ENCODE measurements at places on chromosomes 3 and 15.

DNA sequence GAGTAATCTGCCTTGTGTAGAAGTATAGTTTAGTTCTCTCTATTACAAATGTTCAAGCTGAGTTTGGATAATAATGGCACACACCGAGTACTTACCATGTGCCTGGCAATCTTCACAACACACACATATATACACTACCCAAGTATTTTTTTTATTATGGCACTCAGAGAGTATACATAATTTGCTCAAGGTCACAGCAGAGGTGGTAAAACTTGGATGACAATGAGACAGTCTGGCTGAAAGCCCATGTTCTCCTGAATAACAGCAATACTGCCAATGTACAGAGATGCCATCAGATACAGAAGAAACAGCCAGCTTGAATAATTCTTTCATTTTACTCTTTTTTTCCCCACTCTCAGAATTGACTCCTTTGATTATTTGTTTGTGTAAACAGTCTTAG is 460.0 kb downstream of the CNTN6 start:
- DNase-seq = no peak

DNA sequence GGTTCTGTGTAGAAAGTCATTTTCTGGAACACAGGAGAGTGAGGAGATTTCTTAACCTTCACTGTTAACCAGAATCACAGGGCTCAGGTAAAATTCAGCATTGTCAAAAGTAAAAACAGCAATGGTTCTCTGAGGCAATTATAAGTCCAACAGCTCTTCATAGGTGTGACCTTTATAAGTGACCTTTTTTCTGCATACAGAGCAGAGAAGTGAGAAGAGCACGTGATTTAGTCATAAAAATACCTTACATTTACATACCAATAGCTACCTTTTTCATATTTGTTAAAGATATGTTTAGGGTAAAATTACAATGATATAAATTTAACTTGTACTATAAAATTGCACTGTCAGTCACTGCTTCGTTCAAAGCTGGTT is 36.2 kb upstream of the ZKSCAN7 start:
- DNase-seq = no peak

GRCh38 chr3:161403251-161403650 is 31.9 kb upstream of the SPTSSB start:
- DNase-seq = peak; percentile 24

GRCh38 chr15:75702436-75702835 is 10.2 kb downstream of the CSPG4 start:
- no peak for DNase-seq

GRCh38 chr15:27619204-27619603 is 479.9 kb downstream of the OCA2 start:
- no peak for DNase-seq

- DNase-seq = no peak
Observed at GRCh38 chr15:71202712-71203111, 87.4 kb downstream of the THSD4 start.

- no peak for DNase-seq
Observed at GRCh38 chr3:28172748-28173147, 68.7 kb upstream of the CMC1 start.

DNA sequence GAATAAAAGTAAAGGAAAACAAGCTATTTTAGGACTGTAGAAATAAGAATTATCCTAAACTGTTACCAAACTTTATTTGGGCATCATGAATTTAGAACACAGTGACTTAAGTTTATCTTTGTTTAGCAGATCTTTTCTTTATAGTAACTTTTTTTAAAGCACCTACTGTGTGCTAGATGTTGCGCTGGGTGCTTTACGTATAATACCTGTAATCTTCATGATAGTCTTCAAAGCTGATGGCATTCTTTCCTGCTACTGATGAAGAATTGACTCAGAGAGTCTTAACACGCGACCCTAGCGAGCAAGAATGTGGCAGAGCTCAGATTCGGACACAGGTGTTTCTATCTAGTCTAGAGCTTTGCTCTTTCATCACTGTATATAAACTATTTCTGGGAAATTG is 53.9 kb downstream of the CHD2 start:
- no peak for DNase-seq

DNA sequence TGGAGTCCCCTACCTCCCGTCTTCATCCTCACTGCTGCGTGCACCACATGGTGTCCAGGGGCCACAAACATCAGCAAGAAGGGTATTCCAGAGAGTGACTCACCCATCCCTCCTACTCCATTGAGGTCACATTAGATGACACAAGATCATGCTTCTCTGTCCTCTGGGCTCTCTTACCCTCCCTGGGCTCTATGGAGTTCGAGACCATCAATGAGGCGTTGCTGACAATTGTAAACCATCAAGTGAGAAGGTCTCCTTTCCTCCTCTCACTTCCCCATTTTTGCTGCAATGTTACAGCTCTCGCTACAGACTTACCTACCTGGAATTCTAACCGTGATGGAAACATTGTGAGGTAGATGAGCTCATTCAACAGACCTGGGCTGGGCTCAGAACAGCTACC is 51.7 kb downstream of the HMCES start:
- no peak for DNase-seq

DNA sequence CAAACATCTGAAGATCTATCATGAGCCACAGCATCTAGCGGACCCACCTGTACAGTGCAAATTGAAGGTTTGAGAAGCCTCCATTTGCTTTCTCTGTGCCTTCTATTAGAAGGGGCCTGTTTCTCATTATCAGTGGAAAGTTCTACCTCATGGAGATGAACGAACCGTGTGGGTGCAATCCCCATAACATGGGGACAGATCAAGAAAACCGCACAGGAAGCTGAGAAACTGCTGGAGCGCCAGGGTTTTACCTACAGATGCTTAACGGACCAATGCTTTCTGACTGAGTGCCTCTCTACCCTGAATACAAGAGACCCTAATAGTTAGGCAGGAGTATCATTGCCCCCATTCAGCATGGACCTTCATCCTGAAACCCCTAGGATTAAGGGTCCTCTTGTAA is 53.5 kb downstream of the CYP19A1 start:
- DNase-seq = no peak

GRCh38 chr15:100836501-100836900 is 43.1 kb upstream of the ALDH1A3 start:
- DNase-seq = no peak

GRCh38 chr3:41073190-41073589 is 126.1 kb upstream of the CTNNB1 start:
- no peak for DNase-seq

GRCh38 chr3:66989860-66990696 is 8.0 kb upstream of the KBTBD8 start:
- no peak for DNase-seq

DNA sequence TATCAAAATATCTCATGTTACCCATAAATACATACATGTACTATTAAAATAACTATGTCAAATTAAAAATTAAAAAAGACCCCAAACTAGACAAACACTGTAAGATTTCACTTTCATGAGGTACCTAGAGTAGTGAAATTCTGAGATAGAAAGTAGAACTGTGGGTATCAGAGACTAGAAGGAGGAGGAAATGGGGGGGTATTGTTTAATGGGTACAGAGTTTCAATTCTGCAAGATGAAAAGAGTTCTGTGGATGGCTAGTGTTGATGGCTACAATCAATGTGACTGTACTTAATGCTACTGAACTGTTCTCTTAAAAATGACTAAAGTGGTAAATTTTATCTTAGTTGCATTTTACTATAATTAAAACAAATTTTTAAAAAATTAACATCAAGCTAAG is 36.6 kb downstream of the RFX7 start:
- DNase-seq = no peak

DNA sequence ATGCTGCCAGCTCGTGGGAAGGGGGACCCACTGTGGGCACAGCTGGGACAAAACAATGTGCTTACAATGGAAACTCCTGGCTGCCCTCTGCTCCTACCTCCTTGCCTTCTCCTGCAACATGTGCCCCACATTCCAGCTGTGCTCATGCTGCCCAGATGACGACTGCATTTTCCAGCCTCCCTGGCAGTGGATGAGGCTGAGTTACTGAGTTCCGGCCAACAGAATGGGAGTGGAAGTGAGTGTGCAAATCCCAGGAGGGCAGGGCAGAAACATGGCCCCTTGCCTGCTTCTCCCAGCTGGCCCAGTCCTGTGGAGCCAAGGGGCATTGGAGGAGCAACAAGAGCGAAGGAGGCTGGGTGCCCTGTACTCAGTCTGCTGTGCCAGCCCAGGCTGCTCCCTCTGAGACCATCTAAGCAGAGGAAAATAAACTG is 17.1 kb downstream of the KLF15 start:
- DNase-seq = peak; percentile 5

DNA sequence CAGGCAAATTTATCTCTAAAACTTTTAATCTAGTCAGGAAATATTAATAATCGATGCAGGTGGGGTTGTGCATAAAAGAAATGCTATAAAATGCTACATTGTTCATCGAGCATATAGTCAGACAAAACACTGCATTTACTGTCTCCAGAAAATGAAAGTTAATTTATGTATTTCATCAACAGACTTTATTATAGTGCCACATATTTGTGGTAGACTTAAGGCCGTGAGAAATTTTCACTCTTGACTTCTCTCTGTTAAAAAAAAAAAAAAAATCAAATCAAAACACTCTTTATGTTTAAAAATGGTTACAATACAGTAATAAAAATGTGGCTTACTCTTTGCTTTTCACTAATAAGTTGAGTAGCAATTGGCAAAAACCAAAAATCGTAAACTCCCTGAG is 67.4 kb downstream of the RBMS3 start:
- no peak for DNase-seq

- no peak for DNase-seq
Observed at GRCh38 chr3:172530101-172530561, 6.9 kb upstream of the TNFSF10 start.

- no peak for DNase-seq
Observed at GRCh38 chr3:123370819-123371218, 78.1 kb downstream of the ADCY5 start.
